Panc1 (cell line): ENCODE measurements at places on chromosomes 12 and 14. TPM values are rescaled to one million over a fixed set of nuclear protein-coding genes. Genes with fewer than 3 reads are reported as not detected.

- no peaks in the 10 kb centered on the region; the same call in 1 of the 2 replicates for H3K4me1 ChIP-seq
- no peak for DNase-seq
- H3K36me3 ChIP-seq, result no peaks in the 10 kb centered on the region
- no peak overlapping the region for H3K4me3 ChIP-seq
- H3K27ac ChIP-seq, result no peak overlapping the region
Measured at GRCh38 chr12:6899837-6900519, 4.6 kb upstream of the LRRC23 start.

GRCh38 chr12:26065451-26065850 is 59.4 kb downstream of the BHLHE41 start:
- no peak overlapping the region for H3K4me3 ChIP-seq
- H3K4me1 ChIP-seq, result peaks cover 11% of the 10 kb centered on the region
- no peak for DNase-seq
- no peaks in the 10 kb centered on the region for H3K27me3 ChIP-seq
- no peaks in the 10 kb centered on the region for H3K36me3 ChIP-seq
- H3K27ac ChIP-seq, result peak overlapping the region; percentile 3; the same call in 1 of the 2 replicates

DNA sequence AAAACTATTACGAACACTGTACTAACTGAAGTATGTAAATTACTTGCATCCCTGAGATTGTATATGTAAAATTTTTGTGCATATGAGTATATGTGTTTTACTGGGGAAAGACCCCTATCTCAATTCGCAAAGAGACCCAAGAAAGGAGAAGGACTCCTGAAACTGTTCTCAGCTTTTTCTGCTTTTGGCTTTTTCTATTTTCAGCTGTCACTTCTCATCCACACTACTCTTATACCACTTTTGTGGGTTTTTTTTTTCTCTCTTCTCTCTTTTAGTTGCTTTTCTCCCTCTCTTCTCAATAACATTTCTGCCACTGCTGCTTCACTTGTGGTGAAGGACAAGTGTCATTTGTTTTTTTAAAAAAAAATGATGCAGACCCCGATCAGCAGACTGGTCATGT is 39.8 kb downstream of the NIN start:
- no peak for DNase-seq
- no peak overlapping the region for H3K4me3 ChIP-seq
- H3K36me3 ChIP-seq, result no peaks in the 10 kb centered on the region
- no peaks in the 10 kb centered on the region for H3K27me3 ChIP-seq
- H3K27ac ChIP-seq, result no peak overlapping the region
- no peaks in the 10 kb centered on the region for H3K4me1 ChIP-seq

DNA sequence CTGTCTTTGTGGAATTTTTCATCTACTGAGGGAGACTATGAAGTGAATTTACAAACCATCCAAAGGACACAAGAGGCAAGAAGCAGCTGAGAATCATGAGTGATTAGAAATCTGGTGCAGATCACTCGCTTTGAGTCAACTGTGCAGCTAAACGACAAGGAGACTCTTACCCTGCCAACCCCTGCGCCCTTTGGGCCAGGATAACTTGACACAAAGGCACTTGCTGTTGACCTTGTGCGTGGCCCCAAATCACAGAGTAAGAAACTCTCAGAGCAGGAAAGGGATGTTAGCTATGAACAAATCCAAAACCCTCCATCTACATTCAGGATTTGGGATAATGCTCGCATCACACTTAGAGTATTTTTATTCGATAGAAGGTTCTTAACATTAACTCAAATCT is 11.5 kb upstream of the PARP11 start:
- no peak overlapping the region for H3K27ac ChIP-seq
- H3K4me3 ChIP-seq, result no peak overlapping the region
- H3K4me1 ChIP-seq, result no peaks in the 10 kb centered on the region
- H3K36me3 ChIP-seq, result no peaks in the 10 kb centered on the region

DNA sequence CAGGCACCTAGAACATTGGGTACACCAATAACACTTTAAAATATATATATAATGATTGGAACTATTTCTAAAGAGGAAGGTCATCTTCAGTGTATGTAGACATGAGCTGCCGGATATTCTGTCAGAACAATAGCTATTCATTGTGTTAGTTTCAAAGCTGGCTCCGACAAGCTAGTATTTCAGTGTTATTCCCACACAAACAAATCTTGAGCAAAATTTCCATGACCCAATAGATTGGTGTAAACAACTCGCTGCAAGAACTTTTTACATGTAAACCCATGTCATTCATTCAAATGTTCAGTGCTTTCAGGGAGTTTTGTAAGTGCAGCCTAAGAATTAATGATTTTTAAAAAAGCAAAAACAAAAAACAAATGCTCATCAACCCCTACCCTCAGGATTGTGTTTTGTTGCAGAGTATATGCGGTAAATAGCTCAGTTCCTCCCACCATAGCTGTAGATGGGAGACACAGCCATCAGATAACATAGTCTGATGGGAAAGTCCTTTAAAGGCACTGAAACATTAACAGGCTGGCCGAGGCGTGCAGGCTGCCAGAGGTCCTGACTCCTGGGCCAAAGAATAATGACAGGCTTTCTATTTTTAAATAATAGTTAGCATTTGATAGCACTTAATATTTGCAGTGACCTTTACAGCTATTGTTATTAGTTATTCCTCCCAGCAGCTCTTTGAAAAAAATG is 150.3 kb upstream of the ARHGAP5 start:
- no peak overlapping the region for H3K4me3 ChIP-seq
- no peak overlapping the region for H3K27ac ChIP-seq
- DNase-seq, result no peak
- H3K4me1 ChIP-seq, result no peaks in the 10 kb centered on the region
- no peaks in the 10 kb centered on the region for H3K27me3 ChIP-seq

GRCh38 chr14:77040741-77041653 is 12.5 kb upstream of the IRF2BPL start:
- peak overlapping the region; percentile 37 for H3K4me3 ChIP-seq
- no peaks in the 10 kb centered on the region for H3K27me3 ChIP-seq
- H3K4me1 ChIP-seq, result peaks cover 94% of the 10 kb centered on the region
- H3K27ac ChIP-seq, result peak overlapping the region; percentile 99

GRCh38 chr12:52826611-52827498 is 7.3 kb downstream of the KRT79 start:
- no peaks in the 10 kb centered on the region for H3K36me3 ChIP-seq
- no peak for DNase-seq
- H3K27ac ChIP-seq, result no peak overlapping the region
- peaks cover 7% of the 10 kb centered on the region for H3K4me1 ChIP-seq
- H3K27me3 ChIP-seq, result no peaks in the 10 kb centered on the region

DNA sequence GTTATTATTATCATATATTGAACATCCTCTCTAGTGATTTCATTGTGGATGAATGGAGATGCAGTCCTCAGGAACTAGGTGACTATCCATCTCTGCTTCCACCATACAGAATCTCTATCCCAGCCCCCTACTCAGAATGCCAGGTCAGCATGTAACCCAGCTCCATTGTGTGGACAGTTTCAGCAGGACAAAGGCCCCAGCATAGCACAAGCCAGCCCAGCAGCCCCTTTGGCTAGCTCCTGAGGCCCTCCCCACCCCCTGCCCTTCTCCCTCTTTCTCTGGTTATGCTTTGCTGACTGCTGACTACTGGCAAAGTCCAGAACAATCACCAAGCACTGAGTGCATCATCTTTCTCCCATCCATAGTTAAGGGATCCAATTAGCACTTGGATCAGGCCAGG is 5.8 kb upstream of the SPRYD4 start:
- no peaks in the 10 kb centered on the region for H3K36me3 ChIP-seq
- no peaks in the 10 kb centered on the region for H3K4me1 ChIP-seq
- no peaks in the 10 kb centered on the region for H3K27me3 ChIP-seq
- DNase-seq, result no peak
- no peak overlapping the region for H3K27ac ChIP-seq
- H3K4me3 ChIP-seq, result no peak overlapping the region

DNA sequence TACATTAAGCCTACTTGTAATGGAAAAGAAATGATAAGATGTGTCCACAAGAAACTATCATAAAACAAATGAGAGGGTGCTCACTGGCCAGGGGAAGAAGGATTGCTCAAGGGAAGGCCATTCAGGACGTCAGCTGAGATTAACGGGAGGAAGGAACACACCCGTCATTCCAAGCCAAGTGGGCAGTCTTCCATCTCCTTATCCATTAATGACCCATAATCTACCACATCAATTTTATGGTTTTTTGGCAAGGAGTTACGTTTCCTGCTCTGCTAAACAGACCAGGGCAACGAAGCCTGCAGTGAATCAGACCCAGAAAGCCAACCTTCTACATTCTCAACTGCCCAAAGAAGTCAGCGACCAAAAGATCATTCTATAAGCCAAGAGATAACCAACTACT is 25.1 kb downstream of the PRKAB1 start:
- DNase-seq, result no peak
- no peak overlapping the region for H3K4me3 ChIP-seq
- no peak overlapping the region for H3K27ac ChIP-seq
- H3K27me3 ChIP-seq, result no peaks in the 10 kb centered on the region
- H3K4me1 ChIP-seq, result peaks cover 3% of the 10 kb centered on the region; the same call in 1 of the 2 replicates
- H3K36me3 ChIP-seq, result peaks cover 2% of the 10 kb centered on the region

GRCh38 chr14:74554742-74555362 is 57.2 kb downstream of the LTBP2 start:
- H3K27ac ChIP-seq, result no peak overlapping the region
- no peaks in the 10 kb centered on the region for H3K4me1 ChIP-seq
- H3K36me3 ChIP-seq, result no peaks in the 10 kb centered on the region

GRCh38 chr12:130011611-130012385 is 108.0 kb upstream of the TMEM132D start:
- no peak overlapping the region for H3K27ac ChIP-seq
- H3K27me3 ChIP-seq, result no peaks in the 10 kb centered on the region; the same call in 1 of the 2 replicates
- no peak overlapping the region for H3K4me3 ChIP-seq
- H3K4me1 ChIP-seq, result no peaks in the 10 kb centered on the region

DNA sequence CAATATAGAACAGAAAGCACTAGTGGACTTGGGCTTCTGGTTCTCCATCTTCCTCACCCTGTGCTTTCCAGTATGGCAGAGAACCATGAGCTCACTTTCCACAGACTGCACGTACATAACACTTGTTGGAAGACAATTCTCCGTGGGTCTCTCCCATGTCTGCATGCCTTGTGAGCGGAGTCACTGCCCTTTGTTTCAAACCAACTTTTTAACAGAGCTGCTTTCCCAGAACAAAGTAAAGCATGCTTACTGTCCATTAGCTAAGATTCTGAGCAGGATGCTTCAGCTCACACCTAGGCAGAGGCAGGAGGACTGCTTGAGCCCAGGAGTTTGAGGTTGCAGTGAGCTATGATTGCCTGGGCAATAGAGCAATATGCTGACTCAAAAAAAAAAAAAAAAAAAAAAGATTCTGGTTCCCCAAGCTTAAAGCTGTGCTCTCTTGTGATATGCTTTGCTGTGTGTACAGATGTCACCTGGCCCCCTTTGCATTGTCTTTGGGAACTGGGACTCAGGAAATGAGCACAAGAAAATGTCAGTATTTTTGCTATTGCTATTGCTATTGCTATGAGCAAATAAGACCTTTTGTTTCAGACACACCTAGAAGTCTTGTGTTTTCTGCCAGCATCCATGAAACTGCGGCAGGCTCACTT is 54.6 kb upstream of the PTGR2 start:
- DNase-seq, result no peak
- peaks cover 7% of the 10 kb centered on the region; the same call in 1 of the 2 replicates for H3K4me1 ChIP-seq
- H3K27me3 ChIP-seq, result no peaks in the 10 kb centered on the region
- no peak overlapping the region for H3K4me3 ChIP-seq

- H3K4me1 ChIP-seq, result no peaks in the 10 kb centered on the region
- no peak for DNase-seq
- no peak overlapping the region for H3K4me3 ChIP-seq
- no peaks in the 10 kb centered on the region for H3K27me3 ChIP-seq
Measured at GRCh38 chr12:23760495-23760894, 189.0 kb downstream of the SOX5 start.

The SDSL gene
- 5.8 TPM for total RNA-seq

The PRIMA1 gene
- 0.26 TPM for total RNA-seq

The TOGARAM1 gene
- total RNA-seq, result 11.6 TPM

The SLC15A5 gene
- total RNA-seq, result not detected

The KLRC3 gene
- total RNA-seq, result 0.74 TPM

The CIROP gene
- total RNA-seq, result not detected

The IFI27 gene
- 2.3 TPM for total RNA-seq

The ETFBKMT gene
- total RNA-seq, result 1.5 TPM
